ENCODE measurements at places on chromosomes 12 and 14.

- DNase-seq: no peak
Observed at GRCh38 chr12:65368055-65368454, 89.6 kb downstream of the MSRB3 start.

DNA sequence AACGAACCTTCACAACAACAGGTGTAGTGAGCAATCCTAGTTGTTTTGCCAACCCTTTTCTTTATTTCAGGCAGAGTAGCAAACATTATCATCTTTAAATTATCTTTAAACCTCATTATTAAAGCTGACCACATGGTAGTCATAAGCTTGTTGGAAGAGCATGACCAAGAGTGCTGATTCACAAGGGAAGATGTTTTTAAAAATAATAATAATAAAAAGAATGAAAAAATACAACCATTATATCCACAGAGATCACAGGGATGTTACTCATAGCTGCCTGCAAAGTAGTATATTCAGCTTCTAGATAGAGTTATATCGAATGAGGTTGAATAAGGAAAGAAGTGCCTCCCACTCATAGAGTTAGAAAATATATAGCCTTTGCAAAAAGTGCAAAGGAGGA, 101.0 kb upstream of the FLRT2 start:
- no peak for DNase-seq

DNA sequence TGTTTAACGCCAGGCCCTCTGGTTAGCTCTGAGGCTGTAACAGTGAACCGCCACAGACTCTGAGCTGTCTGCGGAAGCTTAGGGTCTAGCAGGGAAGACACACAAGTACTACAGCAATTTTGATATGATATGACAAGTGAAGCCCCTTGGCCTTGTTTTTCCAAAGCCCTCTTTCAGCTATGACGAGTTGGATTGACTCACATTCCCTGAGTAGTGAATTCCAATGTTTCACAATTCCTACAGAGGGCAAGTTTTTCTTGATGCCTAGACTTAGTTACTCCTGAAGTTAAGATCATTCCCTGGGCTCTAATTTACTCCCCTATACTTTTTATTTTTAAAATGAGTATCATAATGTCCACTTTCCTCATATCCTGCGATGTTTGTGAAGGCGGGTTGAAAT, 53.3 kb upstream of the CISTR start:
- DNase-seq: no peak

GRCh38 chr14:71471634-71472355, 460.4 kb upstream of the RGS6 start:
- DNase-seq: no peak

GRCh38 chr12:10943167-10943566, 4.1 kb upstream of the TAS2R14 start:
- DNase-seq: no peak

- no peak for DNase-seq
Observed at GRCh38 chr12:24898185-24898584, 50.7 kb downstream of the BCAT1 start.

- no peak for DNase-seq
Observed at GRCh38 chr12:59936534-59936933, 340.7 kb downstream of the SLC16A7 start.

GRCh38 chr14:61454545-61454944, 133.2 kb downstream of the PRKCH start:
- DNase-seq: no peak

DNA sequence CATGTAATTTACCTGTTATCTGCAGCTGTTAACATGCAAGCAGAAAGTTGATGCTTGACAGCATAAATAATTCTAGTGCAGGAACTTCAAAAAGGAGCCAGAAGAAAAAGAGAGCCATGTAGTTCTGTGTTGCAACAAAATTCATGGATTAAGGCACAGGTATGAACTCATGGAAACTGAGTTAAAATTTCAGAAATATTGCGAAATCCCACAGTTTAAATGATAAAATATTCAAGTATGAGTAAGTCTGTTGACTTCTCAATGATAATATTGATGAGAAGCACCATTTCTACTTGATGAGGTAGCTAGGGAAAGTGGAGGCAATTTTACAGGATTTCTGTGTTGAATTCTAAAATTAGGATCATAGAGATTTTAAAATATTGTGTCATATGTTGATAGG, 290.9 kb downstream of the TMEM117 start:
- no peak for DNase-seq

- no peak for DNase-seq
Observed at GRCh38 chr12:41850046-41850445, 294.6 kb downstream of the GXYLT1 start.

- no peak for DNase-seq
Observed at GRCh38 chr14:74771399-74771798, 8.3 kb downstream of the YLPM1 start.

DNA sequence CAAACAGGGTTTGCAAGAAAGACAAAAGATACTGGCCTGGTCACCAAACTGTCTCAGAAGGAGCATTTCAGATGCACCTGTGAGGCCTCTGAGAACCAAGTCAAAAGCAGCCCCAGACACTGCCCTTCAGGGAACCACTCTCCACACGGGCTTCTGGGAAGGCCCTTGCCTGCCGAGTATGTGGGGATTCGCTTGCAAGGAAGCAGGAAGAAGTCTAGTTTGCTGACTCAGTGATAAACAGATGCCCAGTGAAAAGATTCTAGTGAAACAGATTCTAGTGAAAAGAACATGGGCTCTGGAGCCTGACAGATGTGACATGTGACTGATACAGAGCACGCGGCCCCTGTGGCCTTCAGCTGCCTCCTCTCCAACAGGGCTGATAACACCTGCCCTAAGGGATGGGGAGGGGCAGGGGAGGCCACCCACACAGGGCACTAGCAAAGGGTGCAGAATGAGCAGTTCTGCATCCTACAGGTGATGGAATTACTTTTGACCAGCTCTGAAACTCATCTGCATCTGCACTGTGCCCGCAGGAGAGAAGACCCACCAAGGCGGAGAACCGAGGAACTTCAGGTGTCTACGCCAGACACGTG, 19.1 kb downstream of the AMN start:
- no peak for DNase-seq

GRCh38 chr14:96189281-96189711, 15.3 kb upstream of the BDKRB2 start:
- no peak for DNase-seq

- DNase-seq: no peak
Observed at GRCh38 chr14:33726685-33727084, 224.2 kb downstream of the EGLN3 start.

DNA sequence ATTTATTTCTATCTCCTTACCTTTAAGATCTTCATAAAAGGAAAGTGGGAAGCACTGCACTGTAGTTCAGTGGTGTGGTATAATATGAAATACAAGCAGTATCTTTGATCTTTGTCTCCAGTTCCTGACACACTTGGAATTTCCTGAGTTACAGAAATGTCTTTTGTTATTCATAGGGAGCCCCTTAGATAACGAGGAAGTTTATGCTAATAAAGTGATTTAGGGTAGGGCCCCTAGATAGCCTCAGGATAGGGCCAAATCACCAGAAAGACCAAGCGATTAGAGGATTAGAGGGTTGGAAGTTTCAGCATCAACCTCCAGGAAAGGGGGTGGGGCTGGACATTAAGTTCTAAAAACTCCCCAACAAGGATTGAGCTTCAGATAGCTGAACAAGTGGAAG, 29.9 kb upstream of the DDHD1 start:
- DNase-seq: no peak

- no peak for DNase-seq
Observed at GRCh38 chr12:56206452-56207166, 15.1 kb downstream of the RNF41 start.

DNA sequence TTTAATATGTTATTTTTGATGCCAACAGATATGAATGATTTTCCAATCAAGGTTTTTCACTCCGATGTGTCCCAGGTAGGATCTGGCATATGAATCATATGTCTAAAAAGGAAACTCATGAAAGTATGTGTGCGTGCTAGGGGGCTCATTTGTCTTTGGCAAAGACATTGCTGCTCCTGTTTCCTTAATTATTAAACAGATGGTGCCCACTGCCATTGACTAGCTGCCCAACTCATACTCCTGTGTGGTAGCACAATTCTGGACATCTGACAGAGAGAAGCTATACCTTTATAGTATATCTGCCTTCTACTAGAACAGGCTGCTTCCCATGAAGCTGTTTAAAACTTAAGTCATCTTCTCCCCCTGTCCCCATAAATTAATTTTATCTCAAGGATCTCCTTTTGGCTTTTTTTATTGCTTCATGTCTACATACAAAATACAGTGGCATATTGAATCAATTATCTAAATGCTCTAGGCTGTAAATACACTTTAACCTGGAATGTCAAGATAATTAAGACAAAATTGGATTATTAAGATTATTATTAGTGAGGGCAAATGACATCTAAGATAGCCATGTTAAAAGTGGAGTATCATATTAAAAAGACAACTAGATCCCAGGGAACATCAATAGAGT, 1.4 kb upstream of the PDE3A start:
- DNase-seq: no peak

DNA sequence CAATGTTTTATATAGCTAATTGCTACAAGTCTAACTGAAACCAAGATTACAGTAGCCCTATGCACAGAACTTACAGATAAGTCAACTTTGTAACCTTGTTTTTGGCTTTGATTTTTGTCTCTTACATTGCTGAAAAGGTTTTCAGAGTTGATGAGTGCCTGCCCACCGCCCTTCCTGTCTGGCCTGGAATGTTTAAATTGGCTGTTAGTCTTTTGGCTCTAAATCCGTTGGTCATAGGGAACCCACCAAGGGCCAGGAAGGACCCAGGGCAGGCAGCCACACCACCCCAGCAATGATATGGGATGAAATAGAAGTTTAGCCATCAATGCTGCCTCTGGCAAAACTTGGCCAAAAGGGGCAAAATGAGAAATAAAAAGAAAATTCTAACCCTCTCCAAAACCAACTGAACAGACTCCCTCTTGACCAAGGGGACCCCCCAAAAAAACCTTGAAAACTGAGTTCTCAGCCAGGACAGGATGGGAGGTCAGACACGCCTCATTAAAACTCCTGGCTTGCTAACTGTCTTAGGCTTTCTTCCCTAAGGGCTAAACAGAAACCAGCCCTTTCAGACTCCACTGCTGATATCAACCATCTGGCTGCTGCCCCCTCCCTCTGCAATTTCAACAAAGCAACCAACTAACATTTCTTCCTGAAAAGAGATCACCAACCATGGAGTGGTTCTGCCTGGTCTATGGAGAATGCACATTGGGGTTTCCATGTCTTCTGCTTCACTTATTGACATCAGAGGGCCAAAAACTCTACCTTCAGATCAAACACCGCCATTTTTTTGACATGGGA, 242.1 kb upstream of the NOS1 start:
- DNase-seq: no peak

- no peak for DNase-seq
Observed at GRCh38 chr12:29944269-29945000, 160.7 kb upstream of the TMTC1 start.

DNA sequence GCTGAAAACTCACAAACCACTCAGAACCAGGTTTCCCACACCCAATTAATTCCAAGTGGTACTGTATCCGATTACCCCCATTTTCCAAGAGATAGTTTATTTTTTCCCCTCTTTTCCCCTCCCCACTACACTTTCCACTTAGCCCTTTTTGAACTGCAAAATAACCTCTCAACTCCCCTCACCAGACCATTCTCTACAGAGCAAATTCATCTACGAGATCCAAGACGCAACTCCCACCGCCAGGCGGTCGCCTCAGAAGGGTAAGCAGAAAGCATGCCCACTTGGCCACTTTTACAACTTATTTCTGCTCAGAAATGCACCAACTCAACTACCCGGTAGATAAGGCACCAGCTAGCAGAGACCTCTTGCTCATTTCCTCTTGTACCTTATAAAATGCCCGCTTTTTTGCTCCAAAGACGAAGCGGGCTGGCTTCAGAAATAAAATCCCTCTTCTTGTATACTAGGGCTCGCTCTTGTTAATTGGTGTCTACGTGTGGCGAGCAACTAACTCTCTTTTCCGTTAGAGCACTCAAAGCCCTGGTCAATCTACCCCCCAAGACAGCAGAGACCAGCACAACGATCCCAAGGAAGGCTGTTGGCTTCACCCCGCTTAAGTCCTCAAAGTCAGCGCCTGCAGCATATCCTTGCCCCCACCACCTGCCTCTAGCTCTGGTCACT, 910 bp upstream of the SRP54 start:
- peak; percentile 51 for DNase-seq

- DNase-seq: no peak
Observed at GRCh38 chr12:91397866-91398532, 215.4 kb upstream of the DCN start.

DNA sequence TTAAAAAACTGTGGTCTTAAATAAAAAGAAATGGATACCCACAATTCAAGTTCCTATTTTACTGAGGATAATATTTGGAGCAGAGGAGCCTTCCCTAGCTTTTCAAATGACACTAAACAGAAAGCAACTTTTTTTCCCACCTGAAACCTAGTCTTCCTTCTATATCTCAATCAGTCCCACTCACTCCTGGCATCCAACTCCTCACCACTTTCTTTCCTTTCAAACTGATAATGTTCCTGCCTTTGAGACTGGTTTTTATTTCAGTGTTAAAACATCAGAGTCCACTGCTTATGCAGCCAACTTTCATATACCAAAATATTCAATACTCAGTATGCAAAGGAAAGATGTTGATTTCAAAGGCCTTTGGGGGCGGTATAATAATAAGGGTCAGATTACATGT, 225.6 kb downstream of the GXYLT1 start:
- DNase-seq: no peak

DNA sequence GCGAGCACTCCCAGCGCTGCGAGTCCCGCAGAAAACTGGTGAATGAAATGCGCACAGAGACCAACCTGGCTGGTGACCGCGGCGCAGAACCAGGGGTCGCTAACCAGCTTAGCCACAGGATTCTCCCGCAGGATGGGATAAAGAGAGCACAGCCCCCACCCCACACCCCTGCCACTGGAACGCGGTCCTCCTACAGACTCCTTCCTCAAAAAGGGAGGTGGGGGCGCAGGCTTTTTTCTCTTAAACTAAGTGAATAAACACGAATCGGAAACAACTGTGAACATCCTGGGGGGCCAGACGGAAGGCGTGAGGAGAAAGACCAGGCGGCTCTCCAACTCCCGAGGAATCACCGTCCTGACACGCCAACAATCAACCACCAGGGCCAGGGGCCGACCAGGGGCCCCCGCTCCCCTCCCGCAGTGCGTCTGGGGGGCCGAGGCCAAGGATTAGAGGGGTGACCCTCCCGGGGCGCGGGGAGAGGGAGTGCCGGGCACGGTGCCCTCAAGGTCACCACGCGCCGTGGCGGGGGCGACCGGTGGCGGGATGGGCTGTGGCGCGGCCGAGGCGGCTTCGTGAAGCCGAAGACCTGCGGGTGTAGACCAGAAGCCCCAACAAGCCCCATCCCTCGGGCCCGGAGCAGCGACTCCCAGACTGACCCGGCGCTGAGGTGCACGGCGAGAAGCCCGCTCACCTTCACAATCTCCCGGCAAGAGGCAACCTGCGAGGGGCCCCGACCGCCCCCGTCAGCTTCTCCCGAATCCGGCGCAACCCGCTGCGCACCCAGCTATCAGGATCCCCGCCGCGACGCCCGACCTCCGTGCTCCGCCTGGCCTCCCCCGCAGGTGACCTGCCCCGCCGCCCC, 704 bp downstream of the ATP2B1 start:
- peak; percentile 8 for DNase-seq
